ENCODE measurements at places on chromosomes 4 and X.

DNA sequence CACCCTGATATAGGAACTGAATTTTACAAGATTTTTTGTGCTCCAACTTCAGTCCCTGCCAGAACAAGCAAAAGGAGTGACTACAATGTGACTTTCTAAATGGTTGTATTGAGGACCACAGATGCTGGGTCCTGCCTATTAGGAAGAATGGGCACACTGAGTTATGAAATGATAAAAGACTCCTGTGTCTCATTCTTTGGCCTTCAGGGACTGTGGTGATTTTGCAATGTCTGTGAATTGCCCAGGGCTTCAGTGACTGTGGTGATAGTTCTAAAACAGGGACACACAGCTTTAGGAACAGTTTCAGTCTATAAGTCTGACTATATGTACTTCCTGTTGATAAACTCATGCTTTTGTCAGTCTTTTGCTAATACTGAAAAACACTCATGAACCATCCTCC lies 210.2 kb downstream of the DMD start:
- no peaks in the 10 kb centered on the region for H3K27me3 ChIP-seq
- H3K4me1 ChIP-seq: no peaks in the 10 kb centered on the region
- H3K36me3 ChIP-seq: no peaks in the 10 kb centered on the region
- no peak overlapping the region for H3K27ac ChIP-seq
- H3K4me3 ChIP-seq: no peak overlapping the region

GRCh38 chr4:19151684-19152083 lies 1100.0 kb upstream of the SLIT2 start:
- H3K36me3 ChIP-seq: no peaks in the 10 kb centered on the region
- H3K4me3 ChIP-seq: no peak overlapping the region
- DNase-seq: no peak
- no peaks in the 10 kb centered on the region for H3K4me1 ChIP-seq
- no peaks in the 10 kb centered on the region for H3K27me3 ChIP-seq
- H3K27ac ChIP-seq: no peak overlapping the region

- no peaks in the 10 kb centered on the region for H3K4me1 ChIP-seq
- H3K27me3 ChIP-seq: no peaks in the 10 kb centered on the region
- H3K4me3 ChIP-seq: no peak overlapping the region
- no peaks in the 10 kb centered on the region for H3K36me3 ChIP-seq
- H3K27ac ChIP-seq: no peak overlapping the region
- no peak for DNase-seq
Observed at GRCh38 chr4:110543577-110543976, 67.6 kb downstream of the ENPEP start.

- H3K36me3 ChIP-seq: no peaks in the 10 kb centered on the region
- H3K27ac ChIP-seq: no peak overlapping the region
- H3K27me3 ChIP-seq: no peaks in the 10 kb centered on the region
- H3K4me1 ChIP-seq: no peaks in the 10 kb centered on the region
Observed at GRCh38 chr4:156673483-156673882, 298.1 kb downstream of the PDGFC start.

DNA sequence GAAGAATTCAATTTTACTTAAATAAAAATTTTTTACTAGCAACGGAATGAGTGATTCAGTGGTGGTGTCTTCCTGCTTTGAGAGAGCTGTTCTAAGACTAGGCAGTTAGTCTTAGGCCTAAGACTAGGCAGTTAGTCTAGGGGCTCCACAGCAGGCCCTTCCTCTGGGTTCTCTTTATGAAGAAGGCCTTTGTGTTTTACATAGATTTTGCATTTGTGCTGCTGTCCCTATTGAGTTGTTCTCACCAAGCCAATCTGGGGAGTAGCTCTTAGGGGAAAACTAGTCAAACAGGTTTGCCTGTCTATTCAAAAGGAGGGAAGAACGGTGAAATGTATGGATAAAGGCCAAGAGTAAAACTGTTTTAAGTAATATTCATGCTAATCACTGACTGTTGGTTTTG lies 7.6 kb downstream of the UGT8 start:
- no peaks in the 10 kb centered on the region for H3K4me1 ChIP-seq
- no peaks in the 10 kb centered on the region for H3K36me3 ChIP-seq
- H3K27me3 ChIP-seq: no peaks in the 10 kb centered on the region
- no peak overlapping the region for H3K27ac ChIP-seq

- no peak for DNase-seq
- peaks cover 19% of the 10 kb centered on the region for H3K4me1 ChIP-seq
- H3K27ac ChIP-seq: no peak overlapping the region
Observed at GRCh38 chr4:76197031-76197743, 16.4 kb downstream of the SCARB2 start.

GRCh38 chrX:12159799-12160198 lies 21.5 kb downstream of the FRMPD4 start:
- no peaks in the 10 kb centered on the region for H3K27me3 ChIP-seq
- H3K27ac ChIP-seq: no peak overlapping the region
- no peaks in the 10 kb centered on the region for H3K36me3 ChIP-seq
- H3K4me3 ChIP-seq: no peak overlapping the region
- DNase-seq: no peak
- H3K4me1 ChIP-seq: no peaks in the 10 kb centered on the region

GRCh38 chr4:137387924-137388323 lies 144.4 kb downstream of the PCDH18 start:
- no peaks in the 10 kb centered on the region for H3K4me1 ChIP-seq
- H3K36me3 ChIP-seq: no peaks in the 10 kb centered on the region
- H3K27me3 ChIP-seq: no peaks in the 10 kb centered on the region
- no peak for DNase-seq
- no peak overlapping the region for H3K27ac ChIP-seq

DNA sequence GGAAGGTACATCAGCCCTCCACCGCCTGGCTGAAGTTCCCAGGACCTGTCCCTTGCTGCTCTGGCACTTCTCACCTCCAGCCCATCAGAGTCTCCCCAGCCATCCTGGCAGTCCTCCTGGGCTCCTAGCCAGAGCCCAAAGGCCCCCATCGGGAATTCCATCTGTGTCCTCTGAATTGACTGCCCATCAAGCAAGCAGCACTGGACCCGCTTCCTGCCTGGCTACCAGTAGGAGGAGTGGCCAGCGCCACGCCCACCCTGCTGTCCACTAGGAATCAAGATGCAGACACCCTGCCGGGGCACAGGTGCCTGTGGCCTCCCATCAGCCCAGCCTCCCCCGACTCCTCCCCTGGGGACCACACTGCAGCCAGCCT lies 47.2 kb downstream of the C4orf50 start:
- H3K4me3 ChIP-seq: no peak overlapping the region
- H3K4me1 ChIP-seq: no peaks in the 10 kb centered on the region
- H3K27me3 ChIP-seq: no peaks in the 10 kb centered on the region
- no peaks in the 10 kb centered on the region for H3K36me3 ChIP-seq
- H3K27ac ChIP-seq: no peak overlapping the region

DNA sequence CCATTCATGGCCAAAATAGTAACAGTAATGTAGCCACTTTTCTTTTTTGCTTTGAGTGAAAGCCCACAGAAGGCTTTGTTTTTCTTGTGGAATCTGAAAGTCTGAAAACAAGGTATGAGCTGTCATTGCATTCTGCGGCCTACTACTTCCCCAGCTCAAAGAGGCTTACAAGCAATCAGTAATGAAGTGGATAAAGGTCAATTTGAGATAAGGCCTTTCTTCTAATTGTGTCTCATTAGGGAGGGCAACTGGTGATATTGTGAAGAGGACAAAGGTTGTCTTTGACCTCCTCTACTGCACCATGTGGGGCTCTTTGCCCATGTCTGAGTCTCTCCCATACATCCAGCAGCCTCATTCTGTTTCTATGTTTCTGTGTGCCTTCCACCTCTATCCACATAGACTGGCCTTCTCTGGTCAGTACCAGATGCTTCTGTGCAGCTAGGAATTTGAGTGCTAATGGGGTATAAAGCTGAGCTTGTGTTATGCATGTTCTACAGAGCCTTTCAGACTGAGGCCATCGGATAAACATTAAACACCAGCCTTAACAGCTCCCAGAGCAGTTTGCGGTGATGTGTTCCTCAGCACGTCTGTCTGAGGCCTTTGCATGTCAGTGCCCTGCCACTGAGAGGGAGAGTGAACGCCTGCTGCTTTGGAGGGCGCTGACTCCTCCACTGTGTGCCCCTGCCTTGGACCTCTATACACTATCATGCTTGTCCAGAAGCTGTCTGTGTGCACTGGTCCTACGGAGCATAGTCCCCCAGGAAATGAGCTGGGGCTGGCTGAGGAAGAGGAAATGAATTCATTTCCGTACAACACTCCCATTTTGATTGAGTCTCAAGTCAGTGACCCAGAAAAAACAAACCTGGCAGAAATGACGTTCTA lies 80.2 kb downstream of the SH2D1A start:
- H3K4me3 ChIP-seq: no peak overlapping the region
- H3K27ac ChIP-seq: no peak overlapping the region
- no peaks in the 10 kb centered on the region for H3K27me3 ChIP-seq
- H3K4me1 ChIP-seq: no peaks in the 10 kb centered on the region
- DNase-seq: no peak

GRCh38 chr4:131388277-131388676 lies 1760.8 kb upstream of the PCDH10 start:
- no peak overlapping the region for H3K4me3 ChIP-seq
- H3K4me1 ChIP-seq: no peaks in the 10 kb centered on the region
- no peaks in the 10 kb centered on the region for H3K27me3 ChIP-seq
- H3K27ac ChIP-seq: no peak overlapping the region

DNA sequence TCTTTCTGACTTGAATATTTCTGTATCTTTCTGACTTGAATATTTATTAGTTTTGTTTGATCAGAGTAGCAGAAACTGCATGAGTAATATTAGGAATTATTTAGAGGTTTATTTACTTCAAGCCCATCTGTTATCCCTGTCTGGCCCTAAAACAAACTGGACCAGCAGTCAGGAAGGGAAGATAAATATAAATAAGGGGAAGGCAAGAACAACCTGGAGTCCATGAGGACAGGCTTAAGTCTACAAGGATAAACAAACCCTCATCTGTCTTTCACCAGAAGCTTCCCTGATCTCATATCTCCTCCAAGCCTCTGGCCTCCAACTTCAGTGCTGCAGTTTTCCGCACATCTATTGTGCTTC lies 524.9 kb downstream of the CENPC start:
- H3K4me1 ChIP-seq: no peaks in the 10 kb centered on the region
- H3K36me3 ChIP-seq: no peaks in the 10 kb centered on the region
- no peaks in the 10 kb centered on the region for H3K27me3 ChIP-seq
- H3K27ac ChIP-seq: no peak overlapping the region

- H3K4me1 ChIP-seq: no peaks in the 10 kb centered on the region
- H3K4me3 ChIP-seq: no peak overlapping the region
- H3K27me3 ChIP-seq: no peaks in the 10 kb centered on the region
- no peaks in the 10 kb centered on the region for H3K36me3 ChIP-seq
- no peak for DNase-seq
Observed at GRCh38 chr4:138633580-138633904, 382.0 kb upstream of the NOCT start.

DNA sequence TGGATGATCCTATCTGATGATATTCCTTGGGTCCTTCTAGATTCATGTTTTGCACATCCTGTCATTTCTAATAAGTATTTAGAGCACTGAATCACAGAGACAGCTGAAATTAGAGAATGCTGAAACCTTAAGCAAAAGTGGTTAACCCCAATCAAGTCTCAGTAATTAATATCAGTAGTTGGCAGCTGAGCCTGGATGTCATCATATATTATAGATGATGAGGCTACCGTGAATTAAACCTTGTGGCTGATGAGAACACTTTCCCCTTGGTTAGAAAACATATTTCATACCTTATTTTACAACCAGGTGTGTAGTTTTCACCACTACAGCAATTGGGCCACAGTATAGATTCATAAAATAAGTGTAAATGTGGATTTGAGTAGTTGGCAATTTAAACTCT lies 499.0 kb downstream of the PDGFC start:
- H3K4me1 ChIP-seq: no peaks in the 10 kb centered on the region
- H3K27ac ChIP-seq: no peak overlapping the region
- no peaks in the 10 kb centered on the region for H3K36me3 ChIP-seq
- DNase-seq: no peak

GRCh38 chrX:71935476-71935875 lies 24.8 kb downstream of the NHSL2 start:
- H3K27ac ChIP-seq: no peak overlapping the region
- H3K4me3 ChIP-seq: no peak overlapping the region
- no peak for DNase-seq
- H3K4me1 ChIP-seq: no peaks in the 10 kb centered on the region
- H3K27me3 ChIP-seq: no peaks in the 10 kb centered on the region

GRCh38 chr4:47505666-47506065 lies 20.6 kb downstream of the ATP10D start:
- H3K4me1 ChIP-seq: no peaks in the 10 kb centered on the region
- H3K27ac ChIP-seq: no peak overlapping the region
- no peaks in the 10 kb centered on the region for H3K27me3 ChIP-seq
- no peak for DNase-seq

GRCh38 chrX:18970465-18970864 lies 13.4 kb downstream of the PHKA2 start:
- no peaks in the 10 kb centered on the region for H3K4me1 ChIP-seq
- no peaks in the 10 kb centered on the region for H3K36me3 ChIP-seq
- no peaks in the 10 kb centered on the region for H3K27me3 ChIP-seq
- no peak for DNase-seq
- H3K4me3 ChIP-seq: no peak overlapping the region

DNA sequence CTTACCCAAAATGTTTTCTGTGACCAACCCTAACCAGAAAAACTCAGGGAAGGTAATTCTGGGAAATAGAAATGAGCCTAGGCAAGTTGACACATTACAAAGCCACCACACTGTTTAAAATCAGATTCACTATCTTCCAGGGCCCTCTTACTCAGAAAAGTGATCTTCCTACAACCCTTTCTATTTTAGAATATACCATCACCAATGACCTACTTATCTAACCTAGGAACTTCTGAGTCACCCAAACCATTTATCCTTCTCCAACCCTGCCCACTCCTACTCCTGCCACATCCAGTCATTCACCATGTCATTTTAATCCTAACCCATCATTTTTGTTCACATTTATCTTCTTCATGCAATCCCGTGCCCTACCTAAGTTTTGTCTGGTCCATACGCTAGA lies 89.9 kb downstream of the FTHL17 start:
- no peaks in the 10 kb centered on the region for H3K4me1 ChIP-seq
- H3K4me3 ChIP-seq: no peak overlapping the region
- H3K27me3 ChIP-seq: no peaks in the 10 kb centered on the region
- H3K27ac ChIP-seq: no peak overlapping the region
- no peak for DNase-seq
- no peaks in the 10 kb centered on the region for H3K36me3 ChIP-seq

DNA sequence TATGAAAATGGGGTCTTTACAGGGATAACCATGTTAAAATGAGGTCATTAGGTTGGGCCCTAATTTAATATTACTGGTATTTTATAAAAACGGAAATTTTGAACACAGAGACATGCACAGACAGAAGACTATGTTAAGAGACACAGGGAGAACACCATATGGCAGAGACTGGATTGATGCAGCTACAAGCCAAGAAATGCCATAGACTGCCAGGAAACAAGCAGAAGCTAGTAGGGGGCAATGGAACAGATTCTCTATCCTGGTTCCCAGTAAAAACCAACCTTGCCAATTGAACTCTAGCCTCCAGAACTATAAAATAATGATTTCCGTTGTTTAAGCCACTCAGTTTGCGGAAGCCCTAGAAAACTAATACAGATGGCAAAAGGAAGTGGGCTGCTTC lies 6.6 kb upstream of the GUF1 start:
- no peaks in the 10 kb centered on the region for H3K4me1 ChIP-seq
- H3K4me3 ChIP-seq: no peak overlapping the region
- no peaks in the 10 kb centered on the region for H3K36me3 ChIP-seq
